ENCODE measurements at places on chromosomes 3 and 15. TPM values are rescaled to one million over a fixed set of nuclear protein-coding genes. Genes with fewer than 3 reads are reported as not detected.
A peak's percentile ranks its signal among the peaks of the same experiment; 100 is the strongest.

GRCh38 chr3:132457286-132457685, 40.0 kb downstream of the DNAJC13 start:
- no peaks in the 10 kb centered on the region for H3K4me1 ChIP-seq
- H3K27ac ChIP-seq, result no peak overlapping the region
- DNase-seq, result no peak
- no peak overlapping the region for H3K4me3 ChIP-seq
- H3K27me3 ChIP-seq, result no peaks in the 10 kb centered on the region
- peaks cover 79% of the 10 kb centered on the region for H3K36me3 ChIP-seq

- H3K4me3 ChIP-seq, result no peak overlapping the region
- no peak overlapping the region for H3K27ac ChIP-seq
- no peaks in the 10 kb centered on the region for H3K36me3 ChIP-seq
- no peaks in the 10 kb centered on the region for H3K27me3 ChIP-seq
Measured at GRCh38 chr3:177618873-177619733, 421.8 kb upstream of the TBL1XR1 start.

DNA sequence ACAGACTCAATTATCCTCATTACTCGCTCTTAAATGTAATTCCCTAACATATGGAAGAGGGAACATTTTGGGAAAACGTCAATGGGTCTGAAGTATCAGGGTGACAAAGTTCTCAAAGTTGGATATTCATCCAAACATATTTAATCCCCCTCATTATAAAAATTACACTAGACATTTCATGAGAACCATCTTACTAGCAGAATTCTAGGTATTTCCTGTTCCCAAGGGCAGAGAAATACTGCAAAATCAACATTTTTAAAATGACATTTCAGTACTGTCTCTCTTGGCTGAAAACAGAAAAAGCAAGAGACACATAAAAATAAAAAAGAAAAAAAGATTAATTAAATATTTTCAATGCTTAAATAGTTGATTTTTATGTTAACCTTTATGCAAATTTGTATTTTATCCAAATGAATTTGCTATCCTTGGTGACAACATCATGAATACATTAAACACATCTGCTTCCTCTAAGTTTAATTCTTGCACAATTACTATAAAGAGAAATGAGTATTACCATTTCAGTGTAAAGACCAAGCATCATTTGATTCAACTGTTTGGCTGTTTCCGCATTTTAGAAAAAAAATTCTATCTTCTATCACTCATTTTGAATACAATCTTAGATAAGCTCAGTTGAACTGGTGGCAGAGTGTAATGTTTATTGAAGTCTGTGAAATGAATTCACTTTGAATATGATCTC, 114.8 kb upstream of the COL8A1 start:
- DNase-seq, result no peak
- no peaks in the 10 kb centered on the region for H3K36me3 ChIP-seq
- no peaks in the 10 kb centered on the region for H3K4me1 ChIP-seq
- no peak overlapping the region for H3K4me3 ChIP-seq
- H3K27me3 ChIP-seq, result no peaks in the 10 kb centered on the region
- no peak overlapping the region for H3K27ac ChIP-seq

GRCh38 chr3:41208507-41209220, 9.4 kb downstream of the CTNNB1 start:
- no peaks in the 10 kb centered on the region for H3K36me3 ChIP-seq
- peaks cover 50% of the 10 kb centered on the region for H3K4me1 ChIP-seq
- no peak overlapping the region for H3K27ac ChIP-seq
- H3K4me3 ChIP-seq, result peak overlapping the region; percentile 28
- no peak for DNase-seq

DNA sequence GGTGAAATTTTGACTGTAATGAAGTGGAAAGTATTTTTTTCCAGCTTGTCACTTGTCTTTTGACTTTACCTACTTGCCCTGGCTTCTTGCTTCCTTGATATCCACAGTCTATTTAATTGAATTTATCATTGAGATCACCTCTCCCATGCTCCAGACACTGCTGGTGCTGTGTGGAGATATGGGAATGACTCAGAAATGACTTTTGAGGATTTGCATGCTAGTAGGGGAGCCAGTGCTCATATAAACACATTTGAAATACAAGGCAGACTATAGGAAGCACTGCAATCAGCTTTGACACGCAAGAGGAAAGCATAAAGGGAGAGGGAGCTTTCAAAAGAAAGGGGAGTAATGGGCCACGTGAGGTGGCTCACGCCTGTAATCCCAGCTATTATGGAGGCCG, 7.3 kb upstream of the TRPM1 start:
- no peaks in the 10 kb centered on the region for H3K27me3 ChIP-seq
- no peaks in the 10 kb centered on the region for H3K36me3 ChIP-seq
- DNase-seq, result no peak
- H3K4me3 ChIP-seq, result no peak overlapping the region
- H3K27ac ChIP-seq, result no peak overlapping the region

DNA sequence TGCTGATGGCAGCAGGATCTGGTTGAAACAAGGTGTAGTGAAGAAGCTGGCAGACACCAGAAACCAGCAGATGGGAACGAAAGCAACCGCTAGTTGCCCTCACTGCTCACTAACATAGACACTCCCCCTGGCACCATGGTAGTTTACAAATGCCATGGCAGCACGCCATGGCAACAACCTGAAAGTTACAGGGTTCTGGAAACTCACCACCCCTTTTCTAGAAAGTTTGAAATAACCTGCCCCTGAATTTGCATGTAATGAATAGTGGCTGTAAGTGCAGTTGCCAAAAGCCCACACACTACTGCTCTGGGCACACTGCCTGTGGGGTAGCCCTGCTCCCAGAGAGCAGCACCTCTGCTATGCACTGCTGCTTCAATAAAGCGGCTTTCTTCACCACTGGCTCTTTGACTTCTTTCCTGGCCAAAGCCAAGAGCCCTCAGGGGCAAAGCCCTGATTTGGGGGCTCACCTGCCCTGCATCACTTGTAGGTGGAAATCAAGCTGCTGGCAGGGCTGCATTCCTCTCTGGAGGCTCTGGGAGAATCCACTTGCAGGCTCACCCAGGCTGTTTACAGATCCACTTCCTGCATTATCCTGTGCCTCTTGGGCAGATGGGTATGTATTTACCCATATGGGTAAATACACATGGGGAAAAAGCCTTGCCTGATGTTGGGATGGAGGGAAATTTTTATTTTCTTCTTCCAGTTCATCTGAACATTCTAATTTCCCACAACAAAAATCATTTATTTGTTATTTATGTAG, 2.0 kb upstream of the GP9 start:
- H3K4me1 ChIP-seq, result peaks cover 1% of the 10 kb centered on the region
- H3K27me3 ChIP-seq, result no peaks in the 10 kb centered on the region
- DNase-seq, result peak; percentile 29
- no peak overlapping the region for H3K27ac ChIP-seq

The RYR3 gene
- 0.05 TPM for total RNA-seq

Data from CD4-positive, CD25-positive, alpha-beta regulatory T cell (primary cell).